ENCODE measurements at places on chromosomes 2 and 18.

DNA sequence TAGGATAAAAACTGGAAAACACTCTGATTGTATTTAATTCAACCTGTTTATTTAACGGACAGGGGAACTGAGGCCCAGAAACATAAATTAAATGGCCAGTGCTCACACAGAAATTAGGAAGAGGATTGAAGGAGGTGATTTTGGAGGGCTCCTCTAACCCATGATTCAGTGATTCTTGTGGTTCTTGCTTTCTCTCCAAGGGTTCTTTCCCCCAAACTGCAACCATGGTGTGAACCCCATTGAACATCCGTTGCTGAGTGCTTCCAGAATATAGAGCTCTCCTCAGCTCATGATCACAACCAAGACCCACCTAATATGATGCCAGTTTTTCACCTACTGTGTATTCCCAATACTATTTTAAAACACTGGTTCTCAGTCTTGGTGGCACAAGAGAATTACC is 41.4 kb downstream of the BMP10 start:
- no peak for DNase-seq

- no peak for DNase-seq
Measured at GRCh38 chr18:48297139-48297538, 112.0 kb downstream of the ZBTB7C start.

GRCh38 chr2:25480561-25480960 is 138.8 kb upstream of the DNMT3A start:
- no peak for DNase-seq

DNA sequence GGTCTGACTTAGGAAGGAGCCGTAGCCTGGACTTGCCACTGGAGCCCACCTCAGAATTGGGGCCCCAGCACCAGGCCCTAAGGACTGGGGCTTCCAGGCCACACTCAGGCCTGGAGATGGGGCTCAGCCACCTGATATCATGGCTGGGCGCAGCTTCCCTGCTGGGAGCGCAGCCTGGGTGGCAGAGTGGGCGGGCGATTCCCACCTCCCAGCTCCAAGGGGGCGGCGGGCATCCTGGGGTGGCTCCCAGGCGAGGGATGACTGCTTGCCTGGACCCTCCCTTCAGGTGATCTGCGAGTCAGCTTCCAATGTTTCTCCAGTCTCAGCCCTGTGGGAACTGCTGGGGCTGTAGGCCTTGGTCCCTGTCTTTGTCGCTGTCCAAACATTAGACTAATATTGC is 20.1 kb downstream of the GPR35 start:
- no peak for DNase-seq

DNA sequence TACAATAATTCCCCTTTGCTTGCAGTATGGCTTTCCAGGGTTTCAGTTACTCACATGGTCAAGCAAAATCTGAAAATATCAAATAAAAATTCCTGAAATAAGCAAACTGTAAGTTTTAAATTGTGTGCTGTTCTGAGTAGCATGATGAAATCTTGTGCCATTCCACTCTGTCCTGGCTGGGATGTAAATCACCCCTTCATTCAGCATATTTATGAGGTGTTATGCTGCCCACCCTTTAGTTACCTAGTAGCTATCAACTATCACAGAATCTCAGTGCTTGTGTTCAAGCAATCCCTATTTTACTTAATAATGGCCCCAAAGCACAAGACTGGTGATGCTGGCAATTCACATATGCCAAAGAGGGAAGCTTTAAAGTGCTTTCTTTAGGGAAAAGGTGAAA is 867.7 kb upstream of the NRXN1 start:
- DNase-seq: no peak

DNA sequence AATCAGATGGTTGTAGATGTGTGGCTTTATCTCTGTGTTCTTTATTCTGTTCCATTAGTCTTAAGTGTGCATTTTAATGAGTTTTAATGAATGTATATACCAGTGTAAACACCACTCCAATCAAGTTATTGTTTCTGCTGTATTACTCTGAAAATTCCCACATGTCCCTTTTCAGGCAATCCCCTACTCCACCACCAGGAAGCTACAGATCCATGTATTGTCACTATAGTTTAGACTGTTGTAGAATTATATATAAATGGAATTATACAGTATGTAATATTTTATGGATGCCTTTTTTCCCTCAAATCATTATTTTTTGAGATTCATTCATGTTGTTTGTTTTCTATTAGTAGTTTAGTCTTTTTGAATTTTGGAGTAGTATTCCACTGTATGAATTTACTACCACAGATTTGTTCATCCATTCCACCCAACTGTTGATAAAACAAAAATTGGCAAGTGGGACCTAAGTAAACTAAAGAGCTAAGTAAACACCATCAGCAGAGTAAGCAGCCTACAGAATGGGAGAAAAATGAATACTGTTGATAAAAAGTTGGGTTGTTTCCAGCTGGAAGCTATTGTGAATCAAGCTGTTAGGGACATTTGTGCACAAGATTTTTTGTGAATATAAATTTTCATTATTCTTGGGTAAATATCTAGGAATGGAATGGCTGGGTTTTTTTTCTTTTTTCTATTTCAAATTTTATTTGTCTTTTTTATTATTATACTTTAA is 262.0 kb downstream of the CAMKMT start:
- DNase-seq: no peak

DNA sequence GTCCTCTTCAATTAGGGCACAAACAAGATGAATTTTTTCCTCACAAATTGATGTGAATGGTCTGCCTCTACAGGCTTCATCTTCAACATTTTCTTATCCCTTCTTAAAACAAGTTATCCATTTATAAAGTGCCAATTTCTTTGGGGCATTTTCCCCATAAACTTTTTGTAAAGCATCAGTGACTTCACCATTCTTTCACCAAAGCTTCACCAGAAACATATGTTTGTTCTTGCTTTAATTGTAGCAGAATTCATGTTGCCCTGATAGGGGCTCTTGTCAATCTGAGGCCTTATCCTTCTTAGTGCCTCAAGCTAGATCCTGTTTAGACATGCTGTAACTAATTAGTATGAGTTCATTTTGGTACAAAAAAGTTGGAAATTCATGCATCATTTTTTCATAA is 226.2 kb downstream of the TNS1 start:
- no peak for DNase-seq
